Activated gamma-delta T cell (primary cell): ENCODE measurements at places on chromosomes 12 and 14.

GRCh38 chr12:47270782-47271664 lies 191.3 kb upstream of the AMIGO2 start:
- no peak for DNase-seq

DNA sequence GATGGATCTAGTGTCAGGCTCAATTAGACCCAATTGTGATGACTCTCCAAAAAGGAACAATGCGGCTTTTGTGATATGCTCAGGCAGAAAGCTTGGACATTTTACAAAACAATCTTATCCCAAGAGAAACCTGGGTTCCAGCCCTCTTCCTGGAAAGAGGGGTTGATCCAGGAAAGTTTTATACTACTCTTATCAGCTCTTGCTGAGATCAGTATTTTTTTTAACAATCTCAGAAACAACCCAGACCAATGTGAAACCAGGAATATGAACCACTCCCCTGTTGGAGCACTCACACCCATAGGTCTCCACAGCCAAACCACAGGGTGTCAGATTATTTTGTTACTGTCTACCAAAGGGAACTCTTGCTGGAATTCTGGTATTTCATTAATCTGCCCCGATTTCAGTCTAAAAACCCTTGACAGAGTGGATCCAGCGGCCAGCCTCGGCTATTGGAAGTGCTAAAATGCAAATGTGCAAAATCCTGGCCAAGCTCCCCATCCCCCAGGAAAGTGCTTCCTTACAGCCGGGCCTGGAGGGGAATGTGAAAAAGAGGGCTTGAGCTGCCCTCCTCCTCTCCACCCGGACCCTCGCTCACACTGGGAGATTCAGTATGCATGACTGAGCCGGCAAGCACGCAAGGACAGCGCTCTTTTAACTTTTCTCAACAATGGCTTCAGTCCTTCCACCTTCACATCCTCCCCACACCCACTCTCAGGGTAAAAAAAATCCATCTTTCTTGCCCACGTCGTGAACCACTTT lies 4.0 kb downstream of the FBXL14 start:
- DNase-seq, result no peak

DNA sequence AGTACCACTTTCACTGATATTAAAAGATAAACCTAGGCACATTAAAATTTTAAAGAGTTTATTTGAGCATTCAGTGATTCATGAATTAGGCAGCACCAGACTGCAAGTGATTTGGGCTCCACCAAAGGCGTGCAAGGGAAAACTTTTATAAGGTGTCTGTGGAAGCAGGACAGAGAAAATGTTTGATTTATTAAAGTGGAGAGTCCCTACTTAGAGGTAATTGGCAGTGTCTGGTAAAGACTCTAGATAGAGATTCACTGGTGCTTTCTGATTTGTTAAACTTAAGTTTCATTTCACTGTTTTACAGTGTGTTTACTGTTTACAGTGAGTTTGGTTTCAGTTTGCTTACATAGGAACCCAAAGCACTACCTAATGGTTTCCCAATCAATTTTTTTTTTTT lies 72.8 kb downstream of the ANKS1B start:
- DNase-seq, result no peak

DNA sequence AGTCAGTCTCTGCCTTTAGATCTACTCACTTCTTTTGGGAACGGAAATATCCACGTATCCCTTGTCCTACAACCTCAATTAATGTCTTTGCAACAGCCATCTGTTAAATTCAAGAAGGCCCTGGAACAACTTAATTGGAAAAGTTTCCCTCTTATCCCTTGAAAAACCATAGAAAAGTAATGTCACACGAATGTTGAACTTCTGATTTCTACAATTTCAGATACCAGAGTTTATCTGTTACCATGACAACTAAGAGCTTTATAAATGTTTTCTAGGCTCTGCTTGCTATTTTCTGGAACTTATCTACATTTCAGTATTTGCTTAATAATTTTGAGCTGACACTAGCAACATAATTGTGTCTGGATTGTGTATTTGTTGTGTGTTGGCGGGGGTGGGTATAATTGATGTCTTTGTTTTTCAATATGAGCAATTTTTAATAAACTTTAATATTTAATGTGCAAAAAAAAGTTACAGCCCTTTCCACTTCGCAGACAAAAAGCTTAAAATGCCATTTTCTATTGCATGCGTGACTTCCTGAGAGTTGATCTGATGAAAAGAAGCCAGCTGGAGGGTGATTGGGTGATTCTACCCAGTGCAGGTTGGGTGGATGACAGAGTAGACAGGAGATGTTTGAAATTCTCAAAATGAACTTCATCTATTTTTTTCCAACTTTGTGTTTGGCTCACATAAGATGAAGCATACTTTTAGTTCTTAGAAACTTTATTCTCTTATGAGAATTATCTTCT lies 11.8 kb upstream of the EDDM3A start:
- no peak for DNase-seq

DNA sequence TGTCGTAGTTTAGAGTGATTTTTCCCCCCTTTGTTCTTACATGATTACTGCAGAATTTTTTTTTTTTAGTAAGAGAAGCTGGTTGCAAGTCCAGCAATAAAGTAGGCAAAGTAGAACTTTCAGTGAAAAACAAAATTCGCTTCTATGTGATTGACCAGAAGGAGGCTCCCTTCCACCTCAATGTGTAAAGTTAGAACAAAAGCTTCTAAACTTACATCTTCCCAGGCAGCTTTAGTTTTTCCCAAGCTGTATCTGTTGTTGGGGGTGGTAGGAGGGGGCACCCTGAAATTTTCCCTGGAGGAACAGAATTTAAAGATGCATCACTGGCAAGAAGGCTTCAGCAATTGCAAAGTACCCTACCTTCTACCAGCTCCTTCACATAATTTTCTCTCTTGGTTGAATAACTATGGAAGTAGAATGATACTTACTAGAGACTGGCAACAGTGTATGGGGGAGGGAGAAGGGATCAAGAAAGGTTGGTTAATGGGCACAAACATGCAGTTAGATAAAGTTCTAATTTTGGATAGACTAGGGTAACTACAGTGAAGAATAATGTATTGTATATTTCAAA lies 87.3 kb upstream of the E2F7 start:
- no peak for DNase-seq

- no peak for DNase-seq
These were observed 271.4 kb upstream of the DIO3 start for GRCh38 chr14:101289911-101290310.

GRCh38 chr14:73386342-73386741 lies 72.0 kb downstream of the NUMB start:
- DNase-seq, result no peak

GRCh38 chr12:124852911-124853427 lies 10.7 kb downstream of the SCARB1 start:
- DNase-seq, result no peak

- no peak for DNase-seq
These were observed 1.7 kb downstream of the CDKN1B start for GRCh38 chr12:12718853-12719252.

GRCh38 chr12:78888568-78888967 lies 24.0 kb downstream of the SYT1 start:
- DNase-seq, result no peak

GRCh38 chr14:77022236-77022852 lies 6.2 kb downstream of the IRF2BPL start:
- no peak for DNase-seq

DNA sequence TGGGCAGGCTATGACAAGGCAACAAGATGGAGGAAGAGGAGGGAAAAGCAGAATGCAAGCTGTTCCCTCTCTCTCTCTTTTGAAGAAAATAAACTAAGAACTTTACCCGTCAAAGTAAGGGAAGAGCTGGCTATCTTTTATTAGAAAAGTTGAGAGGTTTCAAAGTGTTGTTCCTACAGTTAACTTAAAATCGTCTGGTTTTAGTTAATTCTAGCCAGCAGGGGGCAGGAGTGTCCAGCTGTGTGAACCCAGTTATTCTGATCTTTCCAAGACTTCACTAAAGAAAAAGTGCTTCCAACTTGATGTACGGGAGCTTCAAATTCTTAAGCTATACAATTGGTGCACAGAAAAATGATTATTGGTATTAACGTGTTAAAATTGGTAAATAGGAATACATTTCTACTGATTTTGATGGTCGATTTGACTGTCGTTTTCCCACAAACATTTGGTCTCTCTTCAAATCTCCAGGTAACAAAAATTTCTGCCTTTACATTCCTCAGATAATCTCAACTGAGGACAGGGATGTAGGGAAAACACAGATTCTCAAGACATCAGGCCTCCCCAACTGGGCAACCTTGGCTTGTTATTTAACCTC lies 28.4 kb upstream of the MON2 start:
- no peak for DNase-seq

- DNase-seq, result no peak
These were observed 28.1 kb upstream of the ZNF740 start for GRCh38 chr12:53152390-53152789.

DNA sequence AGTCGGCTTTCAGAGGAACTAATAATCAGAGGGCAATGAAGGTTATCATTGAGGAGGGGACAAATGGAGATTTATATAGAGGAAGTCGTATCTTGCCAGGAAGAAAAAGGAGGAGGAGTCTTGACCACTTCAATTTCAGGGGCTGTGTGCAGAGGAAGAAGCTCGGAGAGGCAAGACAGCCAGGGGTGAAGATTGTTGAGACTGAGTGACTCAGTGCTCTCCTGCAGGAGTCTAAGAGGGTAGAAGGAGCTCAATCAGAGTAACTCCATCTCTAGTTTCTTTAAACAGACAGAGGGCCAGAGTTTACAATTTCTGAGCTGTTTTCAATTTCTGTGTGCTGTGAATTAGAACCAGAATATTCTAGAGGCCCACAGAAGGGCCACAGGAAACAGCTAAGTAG lies 439.3 kb upstream of the PRICKLE1 start:
- DNase-seq, result no peak

- DNase-seq, result no peak
These were observed 1128.3 kb upstream of the FLRT2 start for GRCh38 chr14:84401631-84402030.

DNA sequence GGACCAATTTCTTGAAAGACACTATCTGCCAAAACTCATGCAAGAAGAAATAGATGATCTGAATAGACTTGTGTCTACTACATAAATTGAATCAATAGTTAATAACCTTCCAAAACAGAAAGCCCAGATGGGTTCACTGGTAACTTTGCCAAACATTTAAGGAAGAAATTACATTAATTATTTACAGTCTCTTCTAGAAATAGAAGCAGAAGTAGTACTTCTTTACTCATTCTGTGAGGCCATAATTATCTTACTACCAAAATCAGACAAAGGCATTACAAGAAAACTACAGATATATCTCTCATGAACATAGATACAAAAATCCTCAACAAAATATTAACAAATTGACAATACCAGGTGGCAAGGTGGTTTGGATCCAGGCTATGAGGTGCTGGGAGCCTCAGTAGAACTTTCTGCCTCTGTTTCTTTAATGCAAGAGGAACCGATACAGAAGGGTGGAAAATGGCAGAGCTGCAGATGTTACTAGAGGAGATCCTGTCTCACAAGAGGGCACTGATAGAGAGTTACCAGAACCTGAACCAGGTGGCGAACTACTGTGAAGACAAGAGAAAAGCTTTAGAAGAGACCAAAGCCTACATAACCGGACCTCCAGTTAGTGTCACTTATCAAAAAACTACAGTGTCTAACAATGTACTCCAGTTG lies 33.7 kb upstream of the KTN1 start:
- no peak for DNase-seq

DNA sequence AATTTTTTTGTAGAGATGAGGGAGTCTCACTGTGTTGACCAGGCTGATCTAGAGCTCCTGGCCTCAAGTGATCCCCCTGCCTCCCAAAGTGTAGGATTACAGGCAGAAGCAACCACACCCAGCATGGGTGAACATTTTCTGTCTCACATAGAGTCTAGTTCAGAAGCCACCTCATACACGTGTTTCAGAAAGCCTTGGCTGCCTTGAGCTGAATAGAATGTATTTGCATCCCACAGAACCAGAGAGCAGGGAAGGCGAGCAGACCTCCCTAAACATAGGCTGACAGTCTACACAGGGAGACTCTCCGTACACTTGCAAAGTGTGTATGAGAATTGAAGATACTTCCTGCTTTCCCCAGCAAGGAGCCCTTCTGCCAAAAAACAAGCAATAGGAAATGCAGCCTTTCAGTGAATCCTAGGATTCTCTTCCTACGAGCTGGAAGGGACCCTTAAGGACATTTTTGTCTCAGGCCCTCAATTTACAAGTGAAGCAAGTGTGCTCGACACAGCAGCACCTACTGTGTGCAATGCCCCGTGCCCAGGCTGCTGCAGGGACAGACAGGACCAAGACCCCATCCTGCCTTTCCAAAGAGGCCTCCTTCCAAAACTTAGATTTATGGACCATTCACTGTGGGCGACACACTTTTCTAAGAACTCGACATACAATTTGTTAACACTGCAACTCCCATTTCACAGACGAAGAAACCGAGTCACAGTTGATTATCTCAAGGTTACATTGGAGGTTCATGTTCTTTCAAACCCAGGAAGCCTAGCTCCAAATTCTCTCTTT lies 11.2 kb downstream of the NUAK1 start:
- no peak for DNase-seq

GRCh38 chr14:68661226-68662225 lies 131.3 kb downstream of the ZFP36L1 start:
- no peak for DNase-seq

DNA sequence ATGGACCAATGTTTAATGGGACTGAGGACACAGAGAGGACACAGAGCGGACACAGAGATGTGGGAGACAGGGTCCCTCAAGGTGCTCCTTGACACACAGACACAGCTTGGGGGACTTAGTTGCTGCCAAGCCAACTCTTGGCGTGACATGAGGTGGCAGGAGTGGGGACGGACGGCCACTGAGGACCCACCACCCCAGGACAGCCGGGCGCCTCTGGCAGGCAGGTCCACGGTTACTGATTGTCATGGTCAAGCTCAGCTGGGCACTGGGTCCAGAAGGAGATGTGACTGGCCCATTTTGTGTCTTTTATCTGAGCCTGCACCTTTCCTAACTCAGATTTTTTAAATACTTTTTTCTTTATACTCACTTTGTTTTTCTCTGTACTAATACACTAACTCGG lies 15.7 kb upstream of the PWP1 start:
- no peak for DNase-seq

GRCh38 chr14:64844969-64845536 lies 34.7 kb downstream of the SPTB start:
- no peak for DNase-seq

DNA sequence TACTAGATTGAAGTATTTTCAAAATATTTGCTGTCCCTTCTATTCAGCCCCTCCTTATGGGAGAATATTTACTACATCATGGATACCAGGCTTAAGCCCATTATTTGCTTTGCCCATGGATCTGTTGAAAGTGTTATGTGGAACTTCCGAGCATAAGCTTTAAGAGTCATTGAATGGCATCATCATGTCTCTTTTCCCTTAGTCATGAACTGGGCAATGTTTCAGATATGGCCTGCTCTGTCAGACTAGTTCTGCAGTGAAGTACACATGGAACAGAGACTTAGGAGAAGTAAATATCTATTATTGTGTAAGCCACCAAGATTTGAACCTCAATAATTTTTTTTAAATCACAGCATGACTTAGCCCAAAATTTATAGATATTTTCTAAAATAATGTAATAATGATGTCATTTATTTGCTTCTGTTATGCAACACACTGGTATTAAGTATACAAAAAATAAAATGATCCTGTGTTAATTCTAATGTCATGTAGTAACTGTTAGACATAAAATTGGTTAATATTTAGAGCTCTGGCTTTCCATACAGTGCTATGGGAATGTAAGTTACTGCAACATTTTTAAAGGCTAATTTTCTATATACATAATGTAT lies 1097.3 kb downstream of the SLC16A7 start:
- no peak for DNase-seq
